Hindlimb muscle (tissue), 1 donor: ENCODE measurements at places on chromosomes 13 and 19. TPM values are rescaled to one million over a fixed set of nuclear protein-coding genes. Genes with fewer than 3 reads are reported as not detected.

Gene PLEKHJ1
- polyA plus RNA-seq: 77.7 TPM

Gene SLC8A2
- 0.23 TPM for polyA plus RNA-seq

Gene ZNF835
- 3.3 TPM for polyA plus RNA-seq

DNA sequence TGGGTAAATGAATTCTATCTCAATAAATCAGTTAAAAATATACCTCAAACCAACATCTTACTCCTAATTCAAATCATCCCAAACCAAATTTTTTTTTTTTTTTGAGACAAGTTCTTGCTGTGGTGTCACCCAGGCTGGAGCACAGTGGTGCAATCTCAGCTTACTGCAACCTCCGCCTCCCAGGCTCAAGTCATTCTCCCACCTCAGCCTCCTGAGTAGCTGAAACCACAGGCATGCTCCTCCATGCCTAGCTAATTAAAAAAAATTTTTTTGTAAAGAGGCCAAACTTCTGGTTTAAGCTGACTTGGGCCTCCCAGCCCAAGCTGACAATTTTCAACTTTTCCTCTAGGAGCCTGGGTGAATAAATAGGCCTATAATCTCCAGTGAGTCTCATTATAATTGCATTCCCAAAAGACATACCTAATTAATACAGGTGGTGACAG is 22.1 kb upstream of the OLFM2 start:
- no peak for DNase-seq

DNA sequence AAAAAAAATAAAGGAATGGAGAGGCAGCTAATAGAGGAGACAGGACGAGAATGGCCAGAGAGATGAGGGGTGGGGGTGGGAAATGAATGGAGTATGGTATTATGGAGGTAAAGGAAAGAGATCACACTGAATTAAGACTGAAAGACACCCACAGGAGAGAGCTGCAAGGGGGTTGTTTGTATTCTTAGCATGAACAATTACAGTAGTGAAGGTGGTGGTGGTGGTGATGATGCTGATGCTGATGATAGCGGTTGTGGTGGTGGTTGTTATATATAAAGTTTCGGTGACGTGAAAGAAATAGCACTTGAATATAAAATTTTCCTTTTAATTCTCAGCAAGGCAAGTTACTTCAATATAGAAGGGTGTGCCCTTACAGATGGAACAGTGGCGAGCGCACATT is 2.8 kb upstream of the ADGRE3 start:
- no peak for DNase-seq

DNA sequence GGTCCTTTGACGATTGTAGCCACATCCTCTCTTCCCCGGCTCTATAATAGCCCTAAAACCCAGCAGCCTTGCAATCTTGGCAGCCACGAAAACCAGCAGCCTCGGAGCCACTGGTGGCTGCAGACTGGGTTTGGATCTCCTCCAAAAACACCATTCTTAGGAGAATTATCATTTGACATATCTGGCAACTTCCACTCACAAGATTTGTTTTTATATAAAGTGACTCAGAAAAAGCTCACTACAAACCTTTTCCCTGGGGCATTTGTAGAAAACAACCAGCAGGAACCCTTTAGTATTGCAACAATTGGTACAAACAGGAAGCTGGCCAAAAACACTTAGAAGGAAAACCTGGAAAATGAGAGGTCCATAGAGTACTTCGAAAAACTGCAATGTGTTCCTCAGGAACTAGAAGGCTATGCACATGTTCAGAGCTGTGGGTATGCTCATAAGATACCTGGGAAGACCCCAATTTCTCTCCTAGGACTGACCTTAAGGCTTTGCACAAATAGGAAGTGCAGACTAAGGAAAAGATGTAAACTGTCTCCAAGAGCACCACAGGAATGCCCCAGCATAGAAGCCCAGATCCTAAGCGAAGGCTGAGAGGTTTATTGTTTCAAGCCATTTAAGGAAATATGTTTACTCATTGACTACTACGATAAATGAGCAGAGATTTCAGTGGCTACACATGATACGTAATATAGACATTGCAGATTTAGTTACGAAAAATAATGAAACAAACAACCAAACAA is 71.2 kb downstream of the MYO16 start:
- no peak for DNase-seq
